ENCODE measurements at places on chromosomes 5 and 9. TPM values are rescaled to one million over a fixed set of nuclear protein-coding genes. Genes with fewer than 3 reads are reported as not detected.

DNA sequence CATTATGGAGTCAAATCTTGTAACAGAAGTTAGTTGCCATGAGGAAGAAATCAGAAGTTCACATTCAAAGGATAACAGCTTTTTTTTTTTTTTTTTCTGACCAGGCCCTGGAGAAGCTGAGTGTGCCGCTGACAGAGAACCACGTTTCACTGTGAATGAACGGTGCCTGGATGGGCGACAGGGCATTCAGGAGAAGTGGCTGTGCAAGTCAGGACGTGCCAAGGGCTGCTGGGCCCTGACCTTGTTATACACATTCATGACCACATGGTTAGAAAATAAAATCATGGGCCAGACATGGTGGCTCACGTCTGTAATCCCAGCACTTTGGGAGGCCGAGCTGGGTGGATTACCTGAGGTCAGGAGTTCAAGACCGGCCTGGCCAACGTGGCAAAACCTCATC lies 91.6 kb downstream of the ANKH start:
- DNase-seq, result no peak
- H3K27ac ChIP-seq, result no peak overlapping the region
- no peaks in the 10 kb centered on the region for H3K36me3 ChIP-seq
- no peaks in the 10 kb centered on the region for H3K27me3 ChIP-seq
- no peak overlapping the region for H3K4me3 ChIP-seq

DNA sequence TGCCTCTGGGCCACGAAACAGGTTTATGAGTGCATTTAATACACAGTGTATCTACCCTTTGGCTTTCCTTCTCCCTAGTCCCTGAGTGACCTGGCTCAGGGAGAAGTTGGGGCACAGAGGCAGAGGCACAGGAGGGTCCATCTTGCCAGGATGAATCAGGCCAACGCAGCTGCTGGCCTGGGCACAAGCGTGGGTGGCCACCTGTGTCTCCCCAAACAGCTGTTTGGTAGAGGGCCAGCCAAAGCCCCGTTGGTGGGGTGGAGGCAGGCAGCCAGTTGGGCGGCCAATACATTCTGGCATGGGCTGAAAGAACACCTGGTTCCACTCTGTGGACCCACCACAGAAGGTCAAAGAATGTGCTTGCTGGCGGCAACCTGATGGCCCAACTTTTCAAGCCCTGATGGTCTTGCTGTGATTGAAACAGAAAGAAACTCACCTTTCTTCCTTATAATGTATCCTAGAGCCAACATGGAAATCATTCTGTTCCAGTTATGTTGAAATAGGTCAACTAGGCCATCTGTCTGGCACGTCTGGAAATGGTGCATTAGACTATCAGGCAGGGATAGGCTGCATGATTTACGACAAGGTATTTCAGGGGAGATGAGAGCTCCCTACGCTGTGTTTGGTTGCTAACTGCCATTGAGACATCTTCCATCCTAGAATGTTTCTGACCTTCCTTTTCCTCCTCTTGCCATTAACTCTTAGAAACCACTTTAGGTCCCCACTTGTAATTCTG lies 337.4 kb downstream of the ADAMTS6 start:
- no peaks in the 10 kb centered on the region for H3K36me3 ChIP-seq
- no peaks in the 10 kb centered on the region for H3K4me1 ChIP-seq
- H3K4me3 ChIP-seq, result no peak overlapping the region
- no peak overlapping the region for H3K27ac ChIP-seq
- no peaks in the 10 kb centered on the region for H3K27me3 ChIP-seq

Gene PTGR1
- 22.8 TPM for polyA plus RNA-seq

- no peaks in the 10 kb centered on the region for H3K27me3 ChIP-seq
- no peak for DNase-seq
- peaks cover 48% of the 10 kb centered on the region for H3K36me3 ChIP-seq
- peaks cover 4% of the 10 kb centered on the region for H3K4me1 ChIP-seq
- no peak overlapping the region for H3K4me3 ChIP-seq
Observed at GRCh38 chr5:14364576-14365472, 216.8 kb upstream of the OTULINL start.

Gene SOHLH1
- not detected for polyA plus RNA-seq

Gene CER1
- polyA plus RNA-seq, result not detected

Gene MUSK
- polyA plus RNA-seq, result 0.14 TPM

DNA sequence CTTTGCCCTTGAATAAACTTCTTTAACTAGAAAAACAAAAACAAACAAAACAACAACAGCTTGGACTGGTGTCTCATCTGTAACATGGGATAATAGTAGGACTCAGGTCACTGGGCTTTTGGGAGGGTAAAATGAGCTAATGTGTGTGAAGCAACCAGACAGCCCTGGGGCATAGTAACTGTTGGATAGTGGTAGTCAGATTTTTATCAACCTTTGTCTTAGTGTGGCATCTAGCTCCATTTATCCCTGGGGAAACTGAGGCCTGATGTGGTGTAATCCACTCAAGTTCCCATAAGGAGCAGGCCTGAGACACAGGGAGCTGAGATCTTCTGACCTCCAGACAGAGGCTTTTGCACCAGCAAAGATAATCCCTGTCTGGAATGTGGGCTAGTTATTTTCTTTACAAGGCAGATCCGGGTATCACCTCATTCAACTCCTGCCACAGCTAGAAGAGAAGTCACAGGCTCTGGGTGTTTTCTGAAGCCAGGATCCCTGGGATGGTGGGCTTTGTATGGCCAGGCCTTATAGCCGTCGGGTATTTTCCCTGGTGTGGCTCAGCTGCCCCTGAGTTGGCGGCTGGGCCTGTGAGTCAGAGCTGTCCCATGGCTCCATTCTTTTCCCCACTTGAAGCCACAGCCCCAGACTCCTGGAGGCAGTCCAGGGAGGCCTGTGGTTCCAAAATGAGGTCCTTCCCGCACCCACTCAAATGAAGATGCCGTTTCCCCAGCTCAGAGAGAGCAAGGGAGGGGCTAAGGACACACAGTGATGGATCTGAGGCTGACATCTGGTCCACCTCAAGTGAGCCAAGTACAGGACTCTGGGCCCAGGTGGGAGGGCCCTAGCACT lies 26.1 kb upstream of the CSF1R start:
- H3K27me3 ChIP-seq, result no peaks in the 10 kb centered on the region
- peak overlapping the region; percentile 13 for H3K27ac ChIP-seq
- DNase-seq, result peak; percentile 13
- H3K4me1 ChIP-seq, result no peaks in the 10 kb centered on the region
- no peaks in the 10 kb centered on the region for H3K36me3 ChIP-seq

DNA sequence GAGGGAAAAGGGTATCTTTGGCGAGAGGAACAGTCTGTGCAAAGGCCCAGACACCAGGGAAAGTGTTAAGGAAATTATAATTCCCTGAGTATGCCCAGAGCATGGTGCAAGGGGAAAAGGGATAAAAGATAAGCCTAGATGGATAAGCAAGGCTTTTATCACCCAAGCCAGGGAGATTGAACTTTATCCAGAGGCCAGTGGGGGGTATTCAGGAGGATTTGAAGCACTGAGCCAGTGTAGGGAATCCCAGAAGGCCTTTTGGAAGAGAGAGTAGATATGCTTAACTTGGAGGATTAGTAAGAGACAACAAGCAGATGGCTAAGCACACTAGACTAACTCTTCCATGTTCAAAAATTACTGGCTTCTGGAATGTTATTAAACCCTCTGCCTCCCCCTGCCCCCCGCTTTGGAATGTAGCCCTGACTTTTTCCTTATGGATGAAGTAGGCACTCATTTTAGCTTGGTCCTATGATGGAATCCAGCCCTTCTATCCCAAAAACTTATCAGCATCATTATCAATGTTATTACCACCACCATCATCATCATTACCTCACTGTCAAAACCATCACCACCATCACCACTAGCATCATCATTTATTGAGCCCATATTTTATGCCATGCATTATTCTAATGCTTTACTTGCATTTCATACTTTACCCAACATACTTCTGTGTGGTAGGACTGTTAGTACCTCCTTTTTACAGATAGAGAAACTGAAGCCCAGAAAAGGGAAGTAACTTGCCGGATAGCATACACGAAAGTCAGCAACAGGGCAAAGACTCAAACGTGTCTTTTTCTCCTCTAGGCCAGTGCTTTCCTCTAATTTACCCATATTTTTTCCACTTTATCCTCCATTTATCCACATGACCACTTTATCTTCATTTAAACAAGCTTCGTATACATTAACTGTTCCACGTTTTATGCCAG lies 237.0 kb downstream of the PAPPA start:
- no peaks in the 10 kb centered on the region for H3K36me3 ChIP-seq
- no peak for DNase-seq
- no peaks in the 10 kb centered on the region for H3K4me1 ChIP-seq
- H3K27ac ChIP-seq, result no peak overlapping the region
- no peak overlapping the region for H3K4me3 ChIP-seq
